ENCODE measurements at places on chromosomes 7 and 10.
A peak's percentile ranks its signal among the peaks of the same experiment; 100 is the strongest.

DNA sequence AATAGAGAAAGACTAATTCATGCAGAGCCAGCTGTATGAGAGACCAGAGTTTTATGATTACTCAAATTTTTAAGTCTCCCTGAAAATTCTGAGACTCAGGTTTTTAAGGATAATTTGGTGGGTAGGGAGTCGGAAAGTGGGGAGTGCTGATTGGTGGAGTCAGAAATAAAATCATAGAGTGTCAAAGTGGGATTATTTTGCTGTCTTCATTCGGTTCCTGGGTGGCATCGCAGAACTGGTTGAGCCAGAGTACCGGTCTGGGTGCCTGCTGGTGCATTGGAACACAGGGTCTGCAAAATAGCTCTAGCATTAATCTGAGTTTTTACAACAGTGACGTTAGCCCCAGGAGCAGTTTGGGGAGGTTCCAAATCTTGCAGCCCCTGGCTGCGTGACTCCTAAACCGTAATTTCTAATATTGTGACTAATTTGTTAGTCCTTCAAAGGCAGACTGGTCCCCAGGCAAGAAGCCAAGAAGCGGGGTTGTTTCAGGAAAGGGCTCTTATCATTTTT lies 32.4 kb downstream of the GPRIN2 start:
- peak; percentile 85 for DNase-seq

DNA sequence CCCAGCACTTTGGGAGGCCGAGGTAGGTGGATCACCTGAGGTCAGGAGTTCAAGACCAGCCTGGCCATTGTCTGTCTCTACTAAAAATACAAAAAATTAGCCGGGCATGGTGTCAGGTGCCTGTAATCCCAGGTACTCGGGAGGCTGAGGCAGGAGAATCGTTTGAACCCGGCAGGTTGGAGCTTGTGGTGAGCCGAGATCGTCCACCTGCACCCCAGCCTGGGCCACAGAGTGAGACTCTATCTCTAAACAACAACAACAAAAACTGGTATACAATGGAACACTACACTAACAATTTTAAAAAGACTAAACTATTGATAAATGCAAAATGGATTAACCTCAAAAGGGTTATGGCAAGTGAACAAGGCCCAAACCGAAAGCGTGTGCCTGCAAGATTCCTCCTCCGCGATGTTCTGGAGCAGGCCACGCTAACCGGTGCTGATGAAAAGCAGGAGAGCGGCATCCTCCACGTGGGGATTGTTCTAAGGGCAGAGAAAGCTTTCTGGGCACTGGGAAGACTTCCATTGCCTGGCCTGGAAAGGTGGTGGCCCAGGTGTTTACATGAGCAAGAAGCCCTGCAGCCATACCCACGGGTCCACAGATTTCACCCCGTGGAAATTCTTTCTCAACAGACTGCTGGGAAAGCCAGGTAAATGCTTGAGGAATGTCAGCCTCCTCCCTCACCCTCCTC lies 53.8 kb downstream of the PDGFA start:
- DNase-seq = no peak

- no peak for DNase-seq
These were observed 2.0 kb downstream of the PPP1R17 start for GRCh38 chr7:31688996-31689395.

- DNase-seq = no peak
These were observed 644 bp downstream of the PPP1R35 start for GRCh38 chr7:100435401-100436304.

DNA sequence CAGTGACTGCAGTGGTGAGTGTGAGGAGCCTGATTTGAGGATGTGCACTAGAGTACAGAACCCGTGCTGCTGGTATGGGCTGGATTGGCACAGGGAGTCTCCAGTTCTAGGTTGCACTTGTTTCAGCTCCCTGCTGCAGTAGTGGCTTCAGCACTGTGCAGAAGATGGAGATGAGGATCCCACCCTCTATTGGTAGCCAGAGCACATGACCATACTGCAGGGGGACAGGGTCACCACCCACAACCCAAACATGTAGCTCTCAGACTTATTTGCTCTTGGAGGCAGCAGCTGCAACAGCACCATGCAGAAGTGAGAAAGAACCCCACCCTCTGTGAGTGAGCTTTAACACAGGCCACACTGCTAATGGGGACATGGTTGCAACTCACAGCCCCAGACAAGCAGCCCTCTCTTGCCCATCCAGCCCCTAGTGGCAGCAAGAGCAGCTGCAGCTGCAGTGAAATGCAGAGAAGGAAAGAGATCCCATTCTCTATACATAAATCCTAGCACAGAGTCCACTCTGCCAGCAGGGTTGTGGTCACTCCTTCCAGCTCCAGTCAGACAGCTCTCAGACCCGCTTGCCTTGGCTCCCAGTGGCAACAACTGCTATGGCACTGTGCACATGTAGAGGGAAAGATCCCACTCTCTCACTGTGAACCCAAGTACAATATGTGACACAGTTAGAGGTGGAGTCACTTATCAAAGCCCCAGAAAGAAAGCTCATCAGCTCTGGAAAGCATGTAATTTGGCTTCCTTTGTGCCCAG lies 51.4 kb upstream of the SCIN start:
- no peak for DNase-seq

- no peak for DNase-seq
These were observed 51.9 kb upstream of the A1CF start for GRCh38 chr10:50937230-50937907.

DNA sequence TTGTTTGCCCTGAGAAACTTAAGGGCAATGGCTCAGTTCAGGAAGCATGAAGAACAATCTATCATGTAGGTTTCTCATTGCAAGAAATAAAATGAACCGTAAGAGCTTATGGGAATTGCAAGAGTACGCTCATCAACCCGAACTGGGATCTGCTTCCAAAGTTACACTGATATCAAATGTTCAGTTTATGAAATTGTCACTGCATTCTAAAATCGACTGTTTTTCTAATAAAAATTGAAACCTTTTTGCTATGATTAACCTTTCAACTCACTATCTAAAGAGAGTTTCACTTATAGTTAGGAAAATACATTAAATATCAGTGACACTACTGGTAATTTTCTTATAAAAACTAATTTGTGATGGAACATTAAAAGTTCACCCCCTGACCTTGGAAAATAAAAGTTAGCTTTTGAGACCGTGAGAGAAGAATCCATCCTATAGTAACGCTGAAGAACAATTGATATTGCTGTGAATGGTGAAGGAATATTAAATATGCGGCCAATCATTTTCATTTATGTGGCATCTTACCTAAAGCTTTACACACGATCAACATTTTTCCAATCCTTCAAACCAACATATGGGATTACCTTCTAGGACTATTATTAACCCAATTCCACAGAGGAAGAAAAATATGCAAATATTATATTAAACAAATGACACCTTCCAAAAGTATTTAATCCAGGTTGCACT lies 2.2 kb downstream of the MEOX2 start:
- no peak for DNase-seq

- no peak for DNase-seq
These were observed 818.6 kb downstream of the TNS3 start for GRCh38 chr7:46763344-46763743.

- no peak for DNase-seq
These were observed 120.6 kb downstream of the LRRC4 start for GRCh38 chr7:127910670-127911069.

GRCh38 chr7:91550931-91551330 lies 286.7 kb downstream of the FZD1 start:
- no peak for DNase-seq

GRCh38 chr7:128358233-128358632 lies 3.3 kb downstream of the PRRT4 start:
- no peak for DNase-seq

DNA sequence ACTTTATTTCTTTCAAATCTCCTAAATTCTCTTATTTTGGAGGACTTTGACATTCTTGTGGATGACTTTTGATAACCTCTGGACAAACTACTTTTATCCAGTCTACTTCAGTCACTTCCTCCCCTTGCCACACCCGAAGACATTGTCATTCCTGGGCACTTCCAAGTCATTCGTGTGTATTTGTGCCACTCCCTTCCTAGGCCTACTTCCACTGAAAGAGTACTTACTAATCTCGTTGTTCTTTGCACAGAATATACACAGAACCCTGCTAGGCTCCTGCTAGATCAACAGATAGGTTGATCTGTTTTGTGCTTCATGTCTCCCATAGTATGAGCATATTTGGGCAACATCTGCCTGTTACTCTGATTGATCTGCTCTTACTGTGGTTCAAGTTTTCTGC lies 355.4 kb downstream of the HGF start:
- no peak for DNase-seq

DNA sequence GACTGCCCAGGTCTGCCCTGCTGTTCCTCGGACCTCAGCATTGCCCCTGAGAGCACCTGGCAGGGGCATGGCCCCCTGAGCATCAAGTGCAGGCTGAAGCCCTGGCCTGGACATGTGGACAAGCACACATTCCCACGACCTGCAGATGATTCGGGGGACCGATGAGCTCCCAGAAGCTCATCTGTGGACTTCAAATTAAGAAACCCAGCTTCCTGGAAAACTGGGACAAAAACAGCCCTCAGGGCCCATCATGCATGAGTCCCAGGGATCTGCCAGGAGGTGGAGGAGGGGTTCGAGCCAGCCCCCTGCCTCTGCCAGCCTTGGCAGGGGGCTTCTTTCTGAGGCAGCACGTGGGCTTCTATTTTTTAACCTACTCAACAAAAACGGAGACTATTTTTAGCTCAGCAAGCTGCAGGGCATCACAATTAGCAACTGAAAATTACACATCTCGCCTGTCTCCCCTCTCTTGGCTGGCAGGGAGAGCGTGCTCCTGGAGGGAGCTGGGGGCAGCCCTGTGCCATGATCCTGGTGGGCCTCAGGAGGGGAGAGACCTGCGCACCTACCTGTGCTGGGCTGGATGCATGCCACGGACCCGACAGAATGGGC lies 51.8 kb downstream of the RASGEF1A start:
- no peak for DNase-seq

- no peak for DNase-seq
These were observed 110.7 kb downstream of the ZNF467 start for GRCh38 chr7:149662591-149663095.

DNA sequence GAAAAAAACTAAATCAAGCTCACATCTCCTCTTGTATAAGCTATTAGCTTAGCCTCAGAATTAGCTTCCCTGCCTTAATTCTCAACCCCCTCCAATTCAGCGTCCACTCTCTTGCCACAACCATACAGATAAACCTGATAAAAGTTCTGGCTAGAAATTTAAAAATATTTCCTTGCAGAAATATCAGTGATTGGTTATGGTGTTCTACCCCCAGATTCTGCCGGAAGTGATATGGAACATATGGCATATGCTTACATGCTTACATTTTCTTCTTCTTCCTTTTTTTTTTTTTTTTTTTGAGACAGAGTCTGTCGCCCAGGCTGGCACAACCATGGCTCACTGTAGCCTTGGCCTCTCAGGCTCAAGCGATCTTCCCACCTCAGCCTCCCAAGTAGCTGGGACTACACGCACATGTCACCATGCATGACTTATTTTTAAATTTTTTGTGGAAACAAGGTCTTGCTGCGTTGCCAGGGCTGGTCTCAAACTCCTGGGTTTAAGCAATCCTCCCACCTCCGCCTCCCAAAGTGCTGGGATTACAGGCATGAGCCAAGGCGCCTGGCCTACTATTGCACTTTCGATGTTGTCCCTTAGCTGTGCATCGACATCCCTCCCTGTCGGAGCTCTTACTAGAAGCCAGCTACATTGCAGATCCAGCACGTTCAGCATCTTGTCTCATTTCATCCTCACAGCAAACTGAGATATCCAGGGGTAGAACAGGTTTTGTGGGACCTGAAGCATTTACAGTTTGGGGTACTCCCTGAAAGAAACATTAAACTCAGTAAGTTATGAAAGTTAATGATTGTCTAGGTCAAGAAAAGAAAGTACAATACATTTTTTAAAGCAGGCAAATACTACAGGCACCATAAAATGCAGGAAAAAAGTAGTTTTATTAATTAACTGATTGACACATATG lies 205.6 kb upstream of the TCF7L2 start:
- DNase-seq = no peak

DNA sequence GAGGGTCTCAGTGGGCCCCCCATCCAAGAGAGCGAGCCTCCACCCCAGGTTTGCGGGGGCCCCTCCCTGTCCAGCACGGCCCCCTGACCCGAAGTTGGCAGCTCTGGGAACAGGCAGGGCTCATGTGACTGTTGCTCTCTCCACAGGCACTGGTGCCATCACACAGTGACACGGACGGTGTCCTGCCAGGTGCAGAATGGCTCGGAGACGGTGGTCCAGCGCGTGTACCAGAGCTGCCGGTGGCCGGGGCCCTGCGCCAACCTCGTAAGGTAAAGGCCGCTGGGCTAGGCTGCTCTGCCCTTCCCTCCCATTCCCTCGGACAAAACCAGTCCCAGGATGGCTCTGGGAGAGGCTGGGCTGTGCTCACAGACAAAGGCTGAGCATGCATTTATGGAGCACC lies 57.2 kb downstream of the COL26A1 start:
- no peak for DNase-seq

DNA sequence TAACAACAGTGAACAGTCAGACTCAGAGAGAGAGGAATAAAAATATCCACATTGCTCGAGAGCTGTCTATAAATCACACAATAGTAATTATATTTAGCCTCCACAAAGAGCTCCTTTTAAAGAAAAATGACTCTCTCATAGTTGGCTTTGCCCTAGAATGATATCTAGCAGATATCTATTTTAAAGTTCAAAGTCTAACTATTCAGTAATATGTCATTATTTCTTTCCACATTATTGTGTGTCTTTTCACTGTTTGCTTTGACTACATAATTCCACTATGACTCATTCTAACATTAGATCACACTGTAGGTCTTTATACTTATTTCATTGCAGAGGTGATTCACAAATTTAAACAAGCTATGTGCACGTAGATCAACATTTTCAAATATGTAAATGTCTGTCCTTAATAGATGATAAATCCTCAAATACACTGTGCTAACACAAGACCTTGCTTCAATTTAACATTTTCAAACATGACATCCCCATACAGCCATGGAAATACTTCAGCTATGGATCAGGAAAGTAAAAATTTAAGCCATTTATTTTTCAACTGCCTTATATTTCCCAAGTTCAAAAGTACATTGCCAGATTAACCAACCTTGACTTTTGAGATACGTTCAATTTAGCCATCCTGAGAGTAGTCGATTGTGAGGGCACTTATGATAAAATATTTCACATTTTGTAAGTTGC lies 99.9 kb upstream of the AKR1E2 start:
- DNase-seq = peak; percentile 51

- DNase-seq = no peak
These were observed 272.5 kb upstream of the SEMA3E start for GRCh38 chr7:83921271-83921940.

DNA sequence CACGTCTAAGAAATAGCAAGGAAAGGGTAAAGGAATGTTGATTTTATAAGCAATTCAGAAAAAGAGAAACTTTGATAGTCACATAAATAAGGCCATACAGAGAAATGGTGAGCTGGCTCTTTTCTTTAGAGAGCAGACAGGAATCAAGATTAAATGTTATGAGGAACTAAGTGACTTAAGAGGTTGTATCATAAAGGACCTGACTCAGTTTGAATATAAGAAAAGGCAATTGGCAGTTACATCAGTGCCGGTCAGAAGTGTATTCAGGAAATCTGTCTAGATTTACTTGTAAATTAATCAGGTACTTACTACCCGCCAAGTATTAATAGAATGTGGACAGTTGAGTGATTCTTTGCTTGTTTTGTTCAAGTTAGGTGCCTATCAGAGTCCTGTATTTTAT lies 2.1 kb downstream of the MRPL32 start:
- no peak for DNase-seq

Data from fibroblast of skin of left biceps (primary cell).